ENCODE measurements at places on chromosomes 5 and 9.

DNA sequence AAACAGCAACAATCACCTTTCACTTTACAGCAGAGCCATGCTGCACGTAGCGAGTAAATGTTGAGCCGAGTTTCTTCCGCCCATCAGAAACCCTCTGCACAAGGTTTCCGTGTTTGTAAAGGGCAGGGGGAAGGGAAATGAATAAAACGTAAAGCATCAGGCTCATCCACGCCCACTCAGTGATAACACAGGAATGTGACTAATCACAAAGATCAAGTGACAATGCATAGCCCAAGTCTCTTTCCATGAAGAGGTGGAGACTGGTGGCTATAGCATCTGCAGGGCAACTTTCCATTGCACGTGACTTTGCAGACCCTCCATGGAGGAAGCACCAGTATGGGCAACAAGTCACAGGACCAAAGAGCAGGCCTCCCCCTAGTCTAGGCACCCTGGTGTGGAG is 56.6 kb downstream of the CAMSAP1 start:
- H3K36me3 ChIP-seq = peaks cover 41% of the 10 kb centered on the region
- no peak for DNase-seq
- no peaks in the 10 kb centered on the region for H3K27me3 ChIP-seq
- H3K4me3 ChIP-seq = no peak overlapping the region
- H3K4me1 ChIP-seq = peaks cover 38% of the 10 kb centered on the region

DNA sequence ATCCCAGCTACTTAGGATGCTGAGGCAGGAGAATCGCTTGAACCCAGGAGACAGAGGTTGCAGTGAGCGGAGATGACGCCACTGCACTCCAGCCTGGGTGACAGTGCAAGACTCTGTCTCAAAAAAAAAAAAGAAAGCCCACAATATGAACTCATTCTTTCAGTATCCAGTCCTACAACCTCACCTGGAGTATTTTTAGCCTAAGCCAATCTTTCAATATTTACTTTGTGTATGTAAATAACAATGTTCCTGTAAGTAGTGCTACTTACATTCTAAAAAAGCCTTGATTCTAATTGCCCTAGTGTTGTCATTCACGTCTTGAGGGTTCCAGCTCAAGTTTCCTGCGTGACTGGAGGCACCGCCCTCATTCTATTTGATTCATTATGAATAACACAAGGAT is 62.0 kb downstream of the BHMT start:
- no peaks in the 10 kb centered on the region for H3K36me3 ChIP-seq
- DNase-seq = no peak
- no peak overlapping the region for H3K27ac ChIP-seq
- no peaks in the 10 kb centered on the region for H3K27me3 ChIP-seq

DNA sequence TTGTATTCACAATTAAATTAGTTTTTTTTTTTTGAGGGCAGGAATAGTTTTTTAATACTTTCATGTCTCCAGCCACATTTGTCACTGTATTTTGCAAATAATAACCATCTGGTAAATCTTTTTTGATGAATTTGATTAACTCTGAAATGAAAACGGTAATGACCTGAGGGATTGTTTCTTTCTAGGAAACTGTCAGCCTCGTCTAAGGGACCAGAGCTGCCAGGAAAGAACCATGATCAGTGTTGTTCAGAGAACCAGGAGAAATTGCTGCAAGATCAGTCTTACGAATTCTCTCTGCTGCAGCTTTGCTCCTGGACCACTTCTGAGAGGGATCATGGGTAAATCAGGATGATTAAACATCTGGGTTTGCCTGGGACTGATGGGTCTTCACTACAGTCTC is 114.5 kb upstream of the TAF11L2 start:
- H3K4me3 ChIP-seq = no peak overlapping the region
- DNase-seq = no peak
- peaks cover under 1% of the 10 kb centered on the region for H3K36me3 ChIP-seq

DNA sequence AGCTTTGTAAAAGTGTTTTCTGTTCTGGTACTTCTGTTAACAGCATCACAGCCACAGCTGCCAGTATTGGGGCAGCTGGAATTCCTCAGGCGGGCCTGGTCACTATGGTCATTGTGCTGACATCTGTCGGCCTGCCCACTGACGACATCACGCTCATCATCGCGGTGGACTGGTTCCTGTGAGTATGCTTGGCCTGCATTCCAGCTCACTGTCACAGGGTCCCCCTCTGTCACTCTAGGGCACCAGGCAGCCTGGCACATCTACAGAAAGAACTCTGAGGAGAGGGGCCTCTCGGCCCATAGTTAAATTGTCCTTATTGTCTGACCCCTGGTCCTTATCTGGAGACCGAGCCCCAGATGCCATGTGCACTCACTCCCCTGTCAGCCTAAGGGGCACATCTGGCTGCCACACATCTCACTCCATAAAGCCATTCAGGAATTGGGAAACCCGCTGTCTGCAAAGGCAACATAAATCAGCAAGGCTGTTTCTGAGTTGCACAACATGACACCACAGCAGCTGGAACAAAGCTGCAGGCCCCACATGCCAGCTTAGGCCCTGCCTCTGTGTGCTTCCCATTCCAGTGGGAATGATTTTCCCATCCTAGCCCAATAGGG is 77.5 kb downstream of the SLC1A3 start:
- no peak overlapping the region for H3K4me3 ChIP-seq
- no peak overlapping the region for H3K27ac ChIP-seq
- peaks cover 8% of the 10 kb centered on the region for H3K4me1 ChIP-seq
- no peak for DNase-seq
- no peaks in the 10 kb centered on the region for H3K27me3 ChIP-seq

- H3K36me3 ChIP-seq = peaks cover 61% of the 10 kb centered on the region
- DNase-seq = no peak
- no peaks in the 10 kb centered on the region for H3K27me3 ChIP-seq
- H3K4me1 ChIP-seq = no peaks in the 10 kb centered on the region
Measured at GRCh38 chr9:130095872-130096271, 42.2 kb downstream of the GPR107 start.

GRCh38 chr9:89139455-89139854 is 39.2 kb downstream of the SHC3 start:
- peaks cover 29% of the 10 kb centered on the region for H3K36me3 ChIP-seq
- no peak for DNase-seq
- no peak overlapping the region for H3K27ac ChIP-seq
- H3K27me3 ChIP-seq = no peaks in the 10 kb centered on the region
- peaks cover 24% of the 10 kb centered on the region for H3K4me1 ChIP-seq

DNA sequence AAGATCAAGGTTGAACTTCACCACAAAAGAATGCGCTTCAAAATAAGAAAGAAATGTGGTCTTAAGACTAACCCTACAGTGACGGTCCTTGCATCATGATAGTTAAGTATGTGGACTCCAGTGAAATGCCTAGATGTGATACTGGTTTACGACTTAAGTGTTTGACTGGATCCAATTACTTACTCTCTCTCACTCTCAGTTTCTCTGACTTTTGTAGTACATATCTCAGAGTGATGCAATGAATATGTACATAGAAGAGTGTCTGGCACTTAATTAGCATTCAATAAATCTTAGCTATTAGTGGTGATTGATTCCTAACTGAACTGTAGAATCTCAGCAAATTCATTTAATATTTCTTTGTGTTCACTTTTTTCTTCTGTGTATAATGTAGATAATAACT is 411.7 kb upstream of the ITGA1 start:
- DNase-seq = no peak
- no peak overlapping the region for H3K27ac ChIP-seq
- H3K4me3 ChIP-seq = no peak overlapping the region
- no peaks in the 10 kb centered on the region for H3K4me1 ChIP-seq

- no peak for DNase-seq
- no peak overlapping the region for H3K27ac ChIP-seq
- H3K27me3 ChIP-seq = no peaks in the 10 kb centered on the region
- H3K4me3 ChIP-seq = no peak overlapping the region
- H3K4me1 ChIP-seq = peaks cover 9% of the 10 kb centered on the region
- no peaks in the 10 kb centered on the region for H3K36me3 ChIP-seq
Measured at GRCh38 chr9:35566417-35566816, 38.6 kb upstream of the TESK1 start.

Data from WTC11 (cell line).